ENCODE measurements at places on chromosomes 1 and 21.

- DNase-seq, result peak; percentile 67
Observed at GRCh38 chr1:12528021-12528852, 89.8 kb downstream of the DHRS3 start.

- DNase-seq, result no peak
Observed at GRCh38 chr1:204152310-204153044, 633 bp upstream of the ETNK2 start.

DNA sequence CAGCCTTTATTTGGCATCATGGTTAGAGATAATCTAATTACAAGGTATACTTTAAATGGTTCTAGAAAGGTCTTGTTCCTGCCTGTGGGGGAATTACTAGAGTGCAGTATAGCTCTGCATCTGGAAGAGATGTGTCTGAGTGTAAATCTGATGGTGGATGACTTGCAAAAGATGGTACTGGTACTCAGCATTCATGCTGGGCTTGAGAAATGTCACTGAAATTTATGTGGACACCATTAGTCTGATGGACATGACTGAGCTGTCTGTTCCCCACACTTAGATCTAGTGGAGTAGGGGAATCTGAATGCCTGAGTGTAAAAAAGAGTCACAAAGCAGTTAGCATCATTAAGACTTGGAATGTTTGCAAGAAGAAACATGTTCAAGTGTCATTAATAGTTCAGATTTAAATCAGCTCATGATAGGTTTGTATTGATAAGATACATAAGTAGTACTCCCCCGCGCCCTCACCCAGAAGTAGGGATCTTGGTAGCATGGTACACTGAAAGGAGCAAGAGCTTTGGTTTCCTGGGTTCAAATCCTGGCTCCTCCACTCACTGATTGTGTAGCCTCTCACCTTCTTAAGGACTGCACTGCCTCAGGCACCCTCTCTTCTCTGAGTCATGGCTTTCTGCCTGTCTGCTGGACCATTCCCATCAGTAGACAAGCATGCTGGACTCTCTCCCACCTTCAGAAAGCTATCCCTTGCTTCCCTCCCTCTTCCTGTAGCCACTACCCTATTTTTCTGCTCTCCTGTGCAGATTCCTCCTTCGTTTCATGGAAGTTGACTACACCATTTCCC is 292.9 kb downstream of the NFIA start:
- no peak for DNase-seq

GRCh38 chr1:3698660-3699408 is 46.5 kb downstream of the TP73 start:
- DNase-seq, result no peak

- DNase-seq, result peak; percentile 43
Observed at GRCh38 chr1:43205671-43206070, 33.5 kb downstream of the CFAP57 start.

- DNase-seq, result peak; percentile 35
Observed at GRCh38 chr1:3623441-3624199, 1.2 kb upstream of the TPRG1L start.

DNA sequence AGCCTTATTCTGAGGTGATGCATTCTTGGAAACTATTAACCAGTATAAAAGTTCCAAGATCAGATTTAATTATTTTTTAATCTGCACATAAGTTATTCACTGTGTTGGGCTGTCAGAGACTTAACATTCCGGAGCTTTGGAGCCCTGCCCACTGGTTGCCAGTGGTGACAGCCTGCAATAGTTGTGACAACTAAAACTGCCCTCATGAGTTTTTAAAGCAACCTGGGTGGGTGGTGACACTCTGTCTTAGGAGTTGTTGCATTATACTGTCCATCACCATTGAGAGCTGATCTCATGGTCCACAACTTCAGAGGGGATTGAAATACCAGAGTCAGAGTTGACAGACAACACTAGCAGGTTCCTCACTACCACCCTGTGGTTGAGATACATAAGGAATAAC is 653.9 kb upstream of the USP24 start:
- DNase-seq, result peak; percentile 11

DNA sequence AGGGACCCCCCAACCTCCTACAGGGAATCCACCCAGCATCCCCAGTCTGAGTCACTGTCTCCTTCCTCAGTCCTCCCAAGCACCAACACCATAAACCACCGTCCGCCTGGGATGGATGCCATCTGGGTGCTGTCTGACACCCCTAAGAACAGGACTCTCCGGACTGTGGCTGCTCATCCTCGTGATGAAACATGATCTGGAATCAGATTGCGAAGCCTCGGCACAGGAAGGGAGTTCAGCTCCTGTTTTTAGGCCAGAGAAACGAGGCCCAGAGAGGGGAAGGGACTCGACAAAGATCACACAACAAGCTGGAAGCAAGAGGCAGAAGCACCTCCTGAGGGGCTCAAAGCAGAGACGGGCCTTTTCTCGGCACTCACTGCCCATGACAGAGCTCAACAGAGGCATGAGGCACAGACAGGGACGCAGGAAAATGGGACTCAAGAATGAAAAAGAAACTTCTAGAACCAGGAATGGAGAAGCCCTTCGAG is 8.4 kb downstream of the KCNN3 start:
- DNase-seq, result peak; percentile 52

DNA sequence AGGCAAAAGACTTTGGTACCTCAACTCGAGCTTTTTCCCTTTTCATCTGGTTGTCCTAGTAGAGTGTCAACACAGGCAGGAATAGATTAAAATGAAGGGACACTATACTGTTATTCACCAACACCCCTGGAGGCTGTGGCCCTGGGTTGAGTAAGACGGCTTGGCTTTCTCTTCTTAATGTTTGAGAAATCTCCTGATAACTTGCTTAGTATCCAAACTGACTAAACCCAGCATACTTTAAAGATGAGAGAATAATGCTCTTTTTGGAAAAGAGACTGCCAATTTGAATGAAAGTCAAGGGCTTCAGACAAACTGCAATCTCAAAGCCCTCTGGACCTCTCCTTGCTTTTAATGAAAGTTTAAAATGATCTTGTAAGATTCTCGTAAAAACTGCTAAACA is 2.6 kb upstream of the SLC30A1 start:
- peak; percentile 76 for DNase-seq

- DNase-seq, result no peak
Observed at GRCh38 chr1:28577052-28577678, 14.9 kb upstream of the RAB42 start.

DNA sequence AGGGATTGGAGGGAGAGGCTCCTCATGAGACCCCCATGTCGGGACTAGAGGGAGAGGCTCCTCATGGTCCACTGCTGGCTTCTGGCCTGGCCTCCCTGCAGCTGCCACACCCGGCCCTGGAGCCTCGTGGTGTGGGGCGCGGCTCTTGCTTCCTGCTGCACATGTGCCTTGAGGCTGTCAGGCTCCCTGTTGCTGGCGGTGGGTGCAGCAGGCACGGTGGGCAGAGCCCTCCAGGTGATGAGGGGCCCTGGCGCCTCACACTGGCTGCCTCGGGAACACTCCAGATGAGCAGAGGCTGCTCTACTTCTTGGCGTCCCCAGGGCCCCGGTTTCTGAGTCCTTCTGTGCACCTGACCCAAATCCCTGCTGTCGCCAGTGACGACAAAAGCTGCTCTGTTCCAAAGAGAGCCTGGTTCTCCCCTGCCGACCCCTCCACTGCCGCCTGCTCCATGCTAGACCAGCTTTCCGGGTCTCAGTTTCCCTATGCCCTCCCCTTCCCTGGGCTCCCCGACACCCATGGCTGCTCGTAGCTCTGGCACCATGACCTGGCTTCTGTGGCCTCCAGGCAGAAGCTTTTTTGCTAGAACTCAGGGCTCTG is 9.7 kb upstream of the ATAD3B start:
- no peak for DNase-seq

- no peak for DNase-seq
Observed at GRCh38 chr1:25809283-25809926, 9.4 kb downstream of the SELENON start.

- peak; percentile 39 for DNase-seq
Observed at GRCh38 chr1:220991959-220992704, 112.9 kb downstream of the HLX start.

DNA sequence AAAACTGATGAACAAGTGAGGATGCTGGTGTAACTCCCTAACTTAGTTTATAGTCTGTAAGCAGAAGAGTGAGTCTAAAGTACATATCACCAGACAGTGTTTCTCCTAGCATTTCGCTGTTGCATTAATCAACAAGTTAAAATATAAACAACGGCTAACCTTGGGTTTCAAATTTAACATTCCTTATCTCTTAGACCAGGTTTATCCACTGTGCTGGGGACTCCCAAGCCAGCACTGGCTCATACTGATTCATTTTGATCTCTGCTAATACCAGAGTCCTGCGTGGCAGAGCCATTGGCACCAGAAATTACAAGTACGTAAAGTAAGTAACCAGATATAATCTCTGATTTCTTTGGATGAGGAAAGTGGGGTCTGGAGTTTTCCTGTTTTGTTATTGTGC is at the start of gene FMO1:
TSS of gene FMO1 (plus strand) at position 193 of the 400 bp plus-strand sequence. CDS start 9,594 bp downstream, outside the sequence.
- no peak for DNase-seq

All from GM03348 (cell line).